H4 (cell line): ENCODE measurements at places on chromosomes 12 and 14. TPM values are rescaled to one million over a fixed set of nuclear protein-coding genes. Genes with fewer than 3 reads are reported as not detected.

The SMIM10L1 gene
- total RNA-seq: 8.4 and 10.1 TPM in 2 replicates

The PDZRN4 gene
- not detected in 2 replicates for total RNA-seq

The FBXL14 gene
- total RNA-seq: 5.3 and 6.1 TPM in 2 replicates

- DNase-seq: no peak
Observed at GRCh38 chr12:110936367-110937103, 16.2 kb upstream of the MYL2 start.

DNA sequence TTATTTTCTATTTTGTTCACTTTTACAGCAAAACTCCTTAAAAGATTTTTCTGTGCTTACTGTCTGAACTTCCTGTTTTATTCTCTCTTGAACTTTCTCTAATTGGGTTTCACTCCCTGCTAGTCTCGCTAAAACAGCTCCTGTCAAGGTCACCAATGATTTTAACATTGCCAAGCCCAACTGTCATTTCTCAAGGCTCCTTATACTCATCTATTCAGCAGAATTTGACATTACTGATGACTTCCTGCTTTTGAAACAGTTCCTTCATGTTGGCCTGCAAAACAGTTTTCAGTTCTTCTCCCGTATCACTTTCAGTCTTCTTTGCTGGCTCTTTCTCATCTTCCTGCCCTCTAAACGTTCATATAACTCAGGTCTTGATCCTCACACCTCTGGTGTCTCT is 268.5 kb upstream of the USP15 start:
- no peak for DNase-seq

The PITPNM2 gene
- total RNA-seq: 2.0 and 3.3 TPM in 2 replicates

The PIK3C2G gene
- not detected in 2 replicates for total RNA-seq

GRCh38 chr14:35229084-35229791 is 62.9 kb upstream of the PSMA6 start:
- DNase-seq: no peak

The CMAS gene
- total RNA-seq: 28.6 and 37.3 TPM in 2 replicates

- DNase-seq: no peak
Observed at GRCh38 chr12:103877288-103877687, 36.3 kb upstream of the NT5DC3 start.

DNA sequence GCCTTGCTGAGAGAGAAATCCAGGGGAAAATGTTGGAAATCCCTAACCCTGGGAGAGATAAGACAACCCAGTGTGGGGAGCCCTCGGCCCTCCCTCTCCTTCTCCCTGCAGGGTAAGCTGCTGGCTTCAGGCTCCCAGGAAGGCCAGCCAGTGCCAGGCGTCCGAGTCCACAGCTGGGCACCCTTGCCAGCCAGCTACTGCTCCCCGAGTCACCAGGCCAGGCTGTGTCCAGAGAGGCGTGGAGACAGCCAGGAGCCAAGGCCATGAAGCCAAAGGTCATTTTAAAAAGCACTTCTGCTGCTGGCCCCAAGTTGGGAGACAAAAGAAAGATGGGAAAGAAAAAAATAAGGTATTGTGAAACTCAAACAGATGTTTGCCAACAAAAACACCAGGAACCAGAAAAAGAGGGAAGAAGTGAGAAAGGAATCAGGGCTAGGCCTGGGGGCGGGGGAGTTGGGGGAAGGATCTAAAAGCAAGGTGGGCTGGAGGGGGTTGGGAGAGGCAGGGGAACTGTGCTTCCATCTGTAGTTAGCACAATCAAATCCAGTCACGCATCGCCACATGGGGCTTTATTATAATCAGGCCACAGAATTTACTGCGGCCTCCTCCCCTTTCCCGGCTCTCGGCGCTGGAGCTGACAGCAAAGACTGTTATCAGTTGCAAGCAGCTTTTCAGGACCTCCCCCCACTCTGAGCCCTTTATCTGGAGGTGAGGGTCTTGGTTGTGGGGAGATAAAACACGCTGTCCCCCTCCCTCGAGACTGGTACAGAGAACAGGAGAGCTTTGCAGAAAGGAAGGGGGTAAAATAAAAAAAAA is 33.5 kb downstream of the RBM19 start:
- DNase-seq: no peak

- peak; percentile 71 for DNase-seq
Observed at GRCh38 chr12:108630481-108631207, 3.0 kb downstream of the SELPLG start.

The PGF gene
- total RNA-seq: 2.6 and 3.1 TPM in 2 replicates

DNA sequence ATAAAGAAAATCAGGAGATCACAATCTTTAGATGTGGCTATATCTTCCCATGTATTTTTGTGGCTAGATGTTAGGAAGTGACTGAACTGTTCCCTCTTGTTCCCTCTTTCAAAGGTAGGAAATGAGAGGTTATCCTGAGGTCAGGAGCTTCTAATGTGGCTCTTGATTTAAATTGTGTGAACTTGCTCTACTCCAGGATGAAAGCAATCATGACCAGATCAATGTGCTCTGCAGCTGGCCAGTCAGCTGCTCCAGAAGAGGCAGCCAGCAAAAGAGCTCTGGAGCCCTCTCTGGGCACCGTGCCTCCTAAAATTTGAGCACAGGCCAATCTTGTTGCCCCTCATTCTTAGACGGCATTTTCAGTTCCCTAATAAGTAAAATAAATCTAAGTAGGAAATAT is 32.0 kb downstream of the CDK17 start:
- no peak for DNase-seq

DNA sequence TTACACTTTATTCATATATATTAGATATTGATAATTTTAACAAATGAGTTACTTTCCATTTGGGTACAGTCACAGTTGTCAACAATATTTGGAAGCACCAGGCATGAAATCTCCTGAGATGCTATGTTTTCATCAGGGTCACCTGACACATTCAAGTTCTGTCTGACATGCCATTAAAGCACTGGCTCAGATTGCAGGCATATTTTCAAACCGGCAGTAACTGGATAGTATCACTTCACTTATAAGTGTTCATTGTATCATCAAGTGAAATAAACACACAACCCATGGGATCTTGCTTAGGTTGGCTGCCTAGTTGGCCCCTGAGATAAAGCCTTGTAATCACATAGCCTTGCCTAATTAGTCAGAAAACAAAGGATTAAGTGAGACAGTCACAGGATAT is 4.8 kb downstream of the IFNG start:
- DNase-seq: no peak

GRCh38 chr12:123436017-123436964 is at the start of gene RILPL2:
RILPL2 (minus strand) TSS chr12:123436684; CDS start chr12:123436420, 264 bp downstream.
- peak; percentile 74 for DNase-seq

The LRP1-AS gene
- total RNA-seq: not detected in 2 replicates

GRCh38 chr12:20272801-20273200 is 95.5 kb upstream of the PDE3A start:
- DNase-seq: no peak

GRCh38 chr12:66405395-66405794 is 103.1 kb downstream of the HELB start:
- no peak for DNase-seq

- no peak for DNase-seq
Observed at GRCh38 chr12:46246021-46246700, 22.7 kb downstream of the SLC38A1 start.

DNA sequence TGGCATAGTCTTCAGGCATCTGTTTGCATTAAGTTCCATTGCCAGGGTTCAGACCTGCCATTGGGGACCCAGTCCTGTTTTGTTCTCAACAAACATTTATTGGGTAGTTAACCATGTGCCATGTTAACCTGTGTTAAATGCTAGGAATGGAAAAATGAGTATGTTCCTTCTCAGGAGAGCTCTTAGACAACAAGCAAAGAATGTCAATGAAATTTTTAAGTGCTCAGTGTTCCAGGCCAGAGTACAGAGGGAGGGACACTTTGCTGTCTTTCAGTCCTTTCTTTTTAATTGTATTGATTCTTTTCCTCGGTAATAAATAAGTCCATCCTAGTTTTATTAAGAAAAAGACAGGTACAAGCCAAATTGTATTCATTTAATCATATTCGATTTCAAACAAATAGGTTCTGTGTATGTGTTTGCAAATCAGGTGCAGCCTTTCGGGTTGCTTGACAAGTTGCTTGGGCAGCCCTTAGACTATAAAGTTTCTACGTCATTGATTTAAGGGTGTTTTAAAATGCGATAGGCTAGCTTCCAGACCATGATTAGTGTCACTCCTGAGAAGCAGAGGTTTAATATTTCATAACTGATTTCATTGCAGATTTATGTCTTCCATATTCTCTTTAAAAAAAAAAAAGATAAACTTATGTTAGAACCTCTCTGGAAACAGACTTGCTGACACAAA is 123.1 kb downstream of the DERA start:
- no peak for DNase-seq

GRCh38 chr12:79818856-79819255 is 116.0 kb downstream of the PPP1R12A start:
- DNase-seq: no peak

The TBC1D30 gene
- total RNA-seq: 0.66 and 1.5 TPM in 2 replicates

- DNase-seq: peak; percentile 28
Observed at GRCh38 chr12:90729736-90730135, 225.2 kb downstream of the CCER1 start.

The PTPN21 gene
- 4.0 and 4.4 TPM in 2 replicates for total RNA-seq

The HOXC10 gene
- total RNA-seq: 2.0 and 8.7 TPM in 2 replicates

GRCh38 chr14:79915406-79915805 is 295.9 kb downstream of the DIO2 start:
- DNase-seq: no peak

GRCh38 chr14:61462566-61463193 is 141.3 kb downstream of the PRKCH start:
- peak; percentile 63 for DNase-seq

GRCh38 chr12:112905451-112906089 is 1.2 kb upstream of the OAS1 start:
- DNase-seq: no peak

The LIN7A gene
- total RNA-seq: 1.2 and 3.9 TPM in 2 replicates

DNA sequence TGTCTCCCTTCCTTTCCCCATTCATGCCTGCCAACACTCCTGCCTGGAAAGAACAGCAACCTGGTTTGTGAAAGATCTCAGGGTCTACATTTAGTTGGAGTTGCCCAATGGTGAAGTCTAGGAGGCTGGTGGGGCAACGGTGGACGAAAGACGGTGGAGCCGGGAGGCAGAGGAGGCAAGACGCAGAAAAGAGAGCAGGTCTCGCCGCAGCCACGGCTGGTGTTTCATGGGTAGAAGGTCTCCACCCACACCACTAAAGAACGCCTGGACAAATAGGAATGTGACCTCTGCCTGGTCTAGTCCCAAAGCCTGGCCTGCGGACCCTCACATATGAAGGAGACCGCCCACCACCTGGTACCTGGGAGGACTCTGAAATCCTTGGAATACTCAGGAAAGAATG is 185.6 kb downstream of the ALG10 start:
- DNase-seq: no peak

DNA sequence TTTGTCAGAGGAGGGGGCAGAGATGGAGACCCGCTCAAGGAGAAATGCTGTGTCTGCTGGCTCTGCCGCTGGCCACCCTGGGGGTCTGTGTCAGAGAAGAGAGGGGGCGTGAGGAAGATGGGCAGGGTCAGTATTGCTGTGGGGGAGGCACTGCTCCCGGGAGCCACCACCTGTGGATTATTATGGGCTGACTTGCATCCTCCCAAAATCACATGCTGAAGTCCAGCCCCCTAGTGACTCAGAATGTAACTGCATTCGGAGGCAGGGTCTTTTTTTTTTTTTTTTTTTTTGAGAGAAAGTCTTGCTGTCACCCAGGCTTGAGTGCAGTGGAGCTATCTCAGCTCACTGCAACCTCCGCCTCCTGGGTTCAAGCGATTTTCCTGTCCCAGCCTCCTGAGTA is 12.3 kb downstream of the ABCD4 start:
- DNase-seq: no peak

DNA sequence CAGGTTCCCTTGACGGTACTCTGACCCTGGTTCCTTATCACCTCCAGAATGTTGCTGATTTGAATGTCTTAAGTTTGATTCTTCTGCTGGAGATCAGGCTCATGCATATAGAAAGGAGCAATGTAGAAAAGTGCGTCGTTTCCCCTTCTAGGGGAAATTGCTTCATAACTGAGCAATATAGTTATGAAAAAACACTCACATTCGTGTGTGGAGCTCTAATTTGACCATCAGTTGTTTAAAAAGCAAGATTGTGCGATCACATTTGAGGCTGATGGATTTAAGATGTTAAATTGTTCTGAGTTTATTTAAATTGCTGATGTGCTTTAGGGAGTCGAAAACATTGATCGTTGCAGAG is 19.2 kb downstream of the PELI2 start:
- no peak for DNase-seq

The GPR84 gene
- not detected in 2 replicates for total RNA-seq

The TAS2R20 gene
- 0.62 TPM in 1 of 2 replicates, not detected in the other for total RNA-seq

- DNase-seq: no peak
Observed at GRCh38 chr14:72776701-72777261, 117.1 kb downstream of the DPF3 start.

DNA sequence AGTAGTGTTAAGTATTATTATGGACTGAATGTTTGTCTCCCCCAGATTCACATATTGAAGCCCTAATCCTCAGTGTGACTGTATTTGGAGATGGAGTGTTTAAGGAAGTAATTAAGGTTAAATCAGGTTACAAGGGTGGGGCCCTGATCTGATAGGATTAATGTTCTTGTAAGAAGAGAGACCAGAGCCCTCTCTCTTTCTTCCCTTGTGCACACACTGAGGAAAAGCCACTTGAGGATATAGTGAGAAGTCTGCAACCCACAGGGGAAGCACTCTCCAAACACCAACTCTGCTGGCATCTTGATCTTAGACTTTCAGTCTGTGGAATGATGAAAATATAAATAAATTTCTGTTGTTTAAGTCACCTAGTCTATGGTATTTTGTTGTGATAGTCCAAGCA is 2.2 kb upstream of the KLRG1 start:
- DNase-seq: no peak

DNA sequence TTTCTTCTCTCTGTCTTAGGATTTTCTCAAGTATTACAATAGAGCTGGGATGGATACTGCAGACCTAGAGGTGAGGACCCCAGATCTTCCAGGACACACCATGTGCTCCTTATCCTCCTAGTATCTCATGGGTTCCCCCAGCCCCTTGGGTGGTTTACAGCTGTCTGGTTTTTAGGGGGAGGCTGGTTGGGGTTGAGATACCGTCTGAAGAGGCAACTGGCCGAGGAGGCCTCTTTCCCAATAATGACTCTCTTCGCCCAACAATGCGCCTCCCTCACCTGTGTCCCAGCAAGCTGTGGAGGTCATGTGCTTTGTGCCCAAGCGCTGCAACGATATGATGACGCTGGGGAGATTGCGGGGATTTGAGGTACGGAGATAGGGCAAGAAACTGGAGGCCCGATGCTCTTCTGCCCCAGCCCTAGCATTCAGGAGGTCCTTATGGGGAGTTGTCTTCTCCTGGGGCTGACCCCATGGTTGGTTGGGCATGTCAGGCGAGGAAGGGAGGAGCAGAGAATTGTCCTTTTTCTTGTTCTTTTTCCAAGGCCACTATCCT is 3.8 kb downstream of the ARHGEF25 start:
- no peak for DNase-seq

- no peak for DNase-seq
Observed at GRCh38 chr14:61706096-61706690, 10.9 kb downstream of the HIF1A start.
